ENCODE measurements at places on chromosomes 3 and 15.

DNA sequence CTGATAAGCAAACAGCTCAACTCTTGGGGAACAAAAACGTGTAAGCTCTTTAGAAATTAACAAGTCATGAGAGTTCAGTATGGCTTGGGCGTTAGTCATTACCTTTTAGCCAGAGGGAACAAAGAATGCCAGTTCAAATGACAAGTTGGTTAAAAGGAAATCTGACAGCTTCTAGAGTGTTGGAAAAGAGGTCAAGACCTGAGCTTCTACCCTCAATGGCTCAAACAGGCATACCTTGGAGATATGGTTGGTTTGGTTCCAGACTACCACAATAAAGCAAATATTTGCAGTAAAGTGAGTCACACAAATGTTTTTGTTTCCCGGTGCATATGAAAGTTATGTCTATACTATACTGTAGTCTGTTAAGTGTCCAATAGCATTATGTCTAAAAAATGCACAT, 136.1 kb downstream of the CACNA1D start:
- no peak overlapping the region for H3K27ac ChIP-seq
- no peaks in the 10 kb centered on the region for H3K4me1 ChIP-seq
- no peaks in the 10 kb centered on the region for H3K36me3 ChIP-seq
- H3K4me3 ChIP-seq, result no peak overlapping the region
- no peaks in the 10 kb centered on the region for H3K27me3 ChIP-seq

DNA sequence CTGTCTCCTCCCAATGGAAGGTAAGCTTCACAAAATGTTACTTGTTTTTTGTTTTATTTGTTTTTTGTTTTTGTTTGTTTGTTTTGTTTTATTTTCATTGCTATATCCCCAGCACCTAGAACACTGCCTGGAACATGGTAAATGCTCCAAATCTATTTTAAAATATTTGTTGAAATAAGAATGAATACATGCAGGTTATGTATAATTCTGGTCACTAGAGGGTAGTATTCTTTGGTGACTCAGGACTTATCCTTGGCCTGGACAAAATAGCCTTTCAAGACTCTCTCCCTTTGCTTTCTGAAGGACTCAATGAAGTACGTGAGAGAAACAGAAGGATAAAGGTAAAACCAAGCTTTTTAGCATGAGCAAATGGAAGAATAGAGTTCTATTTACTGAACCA, 46.9 kb upstream of the PPP2R3A start:
- H3K36me3 ChIP-seq, result no peaks in the 10 kb centered on the region
- H3K4me3 ChIP-seq, result no peak overlapping the region
- DNase-seq, result no peak
- no peak overlapping the region for H3K27ac ChIP-seq
- H3K27me3 ChIP-seq, result no peaks in the 10 kb centered on the region

- H3K36me3 ChIP-seq, result no peaks in the 10 kb centered on the region
- DNase-seq, result no peak
- no peaks in the 10 kb centered on the region for H3K4me1 ChIP-seq
- no peaks in the 10 kb centered on the region for H3K27me3 ChIP-seq
- H3K27ac ChIP-seq, result no peak overlapping the region
- no peak overlapping the region for H3K4me3 ChIP-seq
Observed at GRCh38 chr15:45179221-45179985, 8.4 kb downstream of the SHF start.

DNA sequence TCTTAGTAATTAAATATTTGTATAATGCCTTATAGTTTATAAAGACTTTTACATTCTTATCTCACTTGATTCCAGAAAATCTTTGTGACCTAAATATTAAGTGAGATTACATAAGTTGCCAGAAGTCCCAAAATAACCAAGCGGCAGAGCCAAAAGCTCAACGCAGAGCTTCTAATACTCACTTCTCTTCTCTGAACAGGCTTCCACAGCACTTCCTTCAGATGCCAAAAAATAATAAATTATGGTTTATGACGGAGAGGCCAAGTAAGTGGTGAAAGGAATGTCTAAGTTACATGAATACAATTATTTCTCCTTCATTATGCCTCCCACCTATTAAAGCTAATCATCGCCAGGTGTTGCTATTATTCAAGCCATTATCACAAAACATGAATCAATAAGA, 110.3 kb downstream of the GBE1 start:
- no peak overlapping the region for H3K27ac ChIP-seq
- DNase-seq, result no peak
- no peaks in the 10 kb centered on the region for H3K27me3 ChIP-seq
- H3K4me1 ChIP-seq, result no peaks in the 10 kb centered on the region

Data from breast epithelium (tissue), 4 donors.